ENCODE measurements at places on chromosomes 5 and 9.

- DNase-seq: no peak
Observed at GRCh38 chr5:74587300-74587699, 53.2 kb downstream of the ENC1 start.

DNA sequence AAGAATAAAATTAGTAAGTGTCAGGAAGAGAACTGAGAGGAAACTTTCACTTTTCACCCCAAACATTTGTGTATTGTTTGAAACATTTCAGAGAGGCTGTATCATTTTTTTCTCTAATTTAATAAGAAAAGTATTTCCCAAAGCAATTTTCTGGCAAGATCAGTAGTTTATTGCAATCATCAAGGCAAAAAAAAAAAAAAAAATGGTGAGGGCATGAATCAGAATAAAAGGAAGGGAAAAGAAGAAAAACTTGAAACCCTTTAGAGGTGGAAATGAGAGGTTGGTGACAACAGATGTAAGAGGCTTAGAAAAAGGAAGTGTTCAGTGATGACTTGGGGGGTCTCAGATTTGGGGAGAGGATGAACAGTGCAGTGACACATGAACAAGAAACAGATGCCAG is 13.3 kb downstream of the SHC3 start:
- DNase-seq: no peak

- DNase-seq: no peak
Observed at GRCh38 chr5:61352612-61353156, 20.6 kb downstream of the ZSWIM6 start.

GRCh38 chr5:10634050-10634449 is 70.2 kb downstream of the ANKRD33B start:
- no peak for DNase-seq

DNA sequence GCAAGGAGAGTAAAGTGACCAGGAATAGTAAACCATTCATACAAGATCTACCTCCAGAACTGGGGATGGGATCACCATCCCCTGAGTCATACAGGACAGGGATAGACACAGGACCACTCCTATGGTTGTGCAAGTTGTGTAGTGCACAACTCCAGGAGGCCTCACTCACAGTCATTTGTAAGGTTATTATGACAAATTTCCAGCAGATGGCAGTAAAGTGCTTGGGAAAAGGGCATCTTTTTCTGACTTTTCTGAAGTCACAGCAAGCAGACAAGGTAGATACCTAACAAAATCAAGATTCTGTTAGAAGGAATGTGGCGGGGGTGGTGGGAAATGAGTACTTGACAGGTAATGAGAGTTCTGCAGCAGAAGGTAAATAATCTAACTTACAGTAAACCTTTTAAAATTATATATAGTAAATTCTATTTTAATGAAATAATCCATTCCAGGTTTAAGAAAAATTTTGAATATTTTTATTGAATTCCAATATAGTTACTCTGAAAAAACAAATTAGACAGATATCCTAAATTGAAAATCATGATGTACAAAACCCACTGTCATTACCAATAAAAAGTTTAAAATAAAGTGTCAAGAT is 16.7 kb upstream of the KIF27 start:
- DNase-seq: peak; percentile 80

GRCh38 chr5:137470111-137470920 is 28.8 kb downstream of the SPOCK1 start:
- peak; percentile 95 for DNase-seq

DNA sequence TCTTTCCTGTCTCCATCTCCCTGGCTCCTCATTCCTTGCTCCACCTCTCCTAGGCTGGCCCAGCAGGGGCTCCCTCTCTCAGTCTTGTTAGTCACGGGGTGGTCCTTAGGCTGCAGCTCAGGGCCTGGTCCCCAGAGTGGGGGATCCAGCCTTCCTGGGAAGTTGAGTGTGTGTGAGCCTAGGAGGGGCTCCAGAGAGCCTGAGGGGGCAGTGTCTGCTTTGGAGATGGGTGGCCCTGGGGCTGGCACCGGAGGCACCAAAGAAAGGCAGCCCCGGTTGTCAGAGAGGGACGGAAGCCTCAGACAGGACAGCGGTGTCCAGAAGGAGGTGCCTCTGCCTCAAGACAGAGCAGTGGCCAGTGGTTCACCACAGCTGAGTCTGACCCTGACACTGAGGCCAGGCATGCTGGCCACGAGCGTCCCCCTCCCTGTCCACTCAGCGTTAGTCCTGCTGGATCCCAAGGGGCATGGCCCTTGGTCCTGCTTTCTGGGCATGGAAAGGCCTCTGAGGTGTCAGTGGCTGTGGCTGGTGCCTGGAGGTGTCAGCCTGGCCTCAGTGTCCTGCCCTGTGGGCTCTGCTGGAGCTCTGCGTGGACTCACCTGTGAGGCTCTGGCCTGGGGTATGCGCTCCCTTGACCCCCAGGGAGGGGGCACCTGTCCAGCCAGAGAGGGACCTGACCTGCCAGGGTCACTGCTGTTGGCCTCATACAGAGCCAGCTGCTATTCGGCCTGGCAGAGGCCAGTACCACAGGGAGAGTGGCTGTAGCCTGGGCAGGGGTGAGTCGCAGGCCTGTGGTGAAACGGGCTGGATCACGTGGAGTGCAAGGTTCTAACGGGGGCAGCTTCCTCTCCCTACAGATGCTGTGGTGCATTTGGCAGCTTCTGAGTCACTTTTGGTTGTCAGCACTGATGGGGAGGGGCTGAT is 130.6 kb downstream of the CACNA1B start:
- DNase-seq: no peak

- no peak for DNase-seq
Observed at GRCh38 chr5:178419196-178419595, 171.0 kb downstream of the COL23A1 start.

DNA sequence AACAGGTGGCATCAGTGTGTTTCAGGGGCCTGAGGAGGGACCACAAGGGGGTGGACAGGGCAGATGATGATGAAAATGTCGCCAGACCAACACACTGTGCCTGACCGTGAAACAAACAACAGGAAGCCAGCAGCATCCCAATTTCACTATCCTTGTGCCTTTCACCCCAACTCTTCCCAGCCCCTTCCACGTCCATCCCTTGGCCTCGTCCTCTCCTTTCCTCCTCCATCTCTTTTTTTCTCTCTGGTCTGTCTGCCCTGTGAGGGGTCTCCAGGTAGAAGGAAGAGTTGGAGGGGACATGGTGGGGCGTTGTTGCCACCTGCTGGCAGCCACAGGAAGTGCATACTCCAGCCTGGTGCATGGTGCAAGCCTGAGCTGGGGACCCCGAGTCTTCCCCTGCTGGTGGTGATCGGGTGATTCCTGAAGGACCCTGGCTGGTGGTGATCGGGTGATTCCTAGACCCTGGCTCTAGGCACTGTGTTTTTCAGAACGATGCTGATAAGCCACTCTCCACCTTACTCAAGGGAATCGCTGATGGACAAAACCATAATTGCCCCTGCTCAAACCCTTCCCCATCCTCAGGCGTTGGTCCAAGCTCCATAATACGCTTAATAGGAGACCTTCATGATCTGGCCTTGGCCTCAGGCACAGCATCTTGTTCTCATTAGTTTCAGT is 21.7 kb upstream of the NSD1 start:
- DNase-seq: peak; percentile 51

- DNase-seq: peak; percentile 37
Observed at GRCh38 chr5:34011536-34011935, 3.7 kb upstream of the AMACR start.

DNA sequence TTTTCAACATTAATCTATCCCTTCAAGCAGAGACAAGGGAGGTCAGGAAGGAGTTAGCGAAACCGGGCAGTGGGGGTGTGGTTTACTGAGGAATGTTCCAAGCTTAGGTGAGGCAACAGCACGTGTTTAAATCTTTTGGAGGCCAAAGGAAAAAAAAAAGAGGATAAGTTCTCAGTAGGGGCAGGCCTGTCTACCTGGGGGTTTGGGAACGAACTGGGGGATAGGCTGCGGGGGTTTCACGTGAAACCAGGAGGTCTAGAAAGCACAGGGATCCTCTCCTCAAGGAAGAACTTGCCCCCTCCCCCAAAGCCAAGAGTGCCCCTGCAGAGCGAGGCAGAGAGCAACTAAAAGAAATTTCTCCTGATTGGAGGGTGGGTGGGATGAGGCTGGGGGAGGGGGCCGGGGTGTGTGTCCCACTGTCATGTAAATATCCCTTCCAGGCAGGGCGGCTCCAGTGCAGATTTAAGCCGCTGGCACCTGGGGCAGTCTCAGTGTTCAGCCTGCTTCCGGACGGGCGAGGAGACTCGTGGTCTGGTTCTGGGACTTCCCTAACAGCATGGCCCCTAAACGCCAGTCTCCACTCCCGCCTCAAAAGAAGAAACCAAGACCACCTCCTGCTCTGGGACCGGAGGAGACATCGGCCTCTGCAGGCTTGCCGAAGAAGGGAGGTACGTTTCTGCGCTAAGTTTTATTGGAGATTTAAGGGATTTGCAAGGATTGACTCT is 5.5 kb upstream of the SET start:
- peak; percentile 82 for DNase-seq

GRCh38 chr9:128276574-128277270 is 646 bp downstream of the SWI5 start:
- peak; percentile 43 for DNase-seq

GRCh38 chr5:44969825-44970224 is 161.1 kb downstream of the MRPS30 start:
- DNase-seq: no peak

- peak; percentile 87 for DNase-seq
Observed at GRCh38 chr9:128733256-128733655, 9.3 kb upstream of the ZDHHC12 start.

DNA sequence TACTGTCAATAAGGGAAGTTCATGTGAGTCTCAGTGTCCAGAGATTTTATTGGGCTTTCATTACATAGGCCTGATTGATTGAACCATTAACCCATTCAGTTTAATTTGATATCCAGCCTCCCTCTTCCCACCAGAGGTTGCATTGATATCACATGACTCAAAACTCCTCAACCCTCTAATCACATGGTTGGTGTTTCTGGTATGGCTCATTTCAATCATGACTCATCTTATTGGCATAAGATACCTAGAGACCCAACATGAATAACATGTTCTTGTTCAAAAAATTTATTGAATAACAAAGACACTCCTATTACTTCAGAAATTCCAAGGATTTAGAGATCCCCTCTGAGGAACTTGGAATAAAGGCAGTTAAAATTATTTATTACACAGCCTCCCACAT is 982.2 kb downstream of the TLE1 start:
- DNase-seq: peak; percentile 16

- DNase-seq: no peak
Observed at GRCh38 chr5:168288349-168289245, 2.8 kb upstream of the WWC1 start.

- DNase-seq: no peak
Observed at GRCh38 chr5:103889500-103890209, 327.1 kb upstream of the NUDT12 start.

GRCh38 chr9:110788871-110789270 is 120.3 kb downstream of the MUSK start:
- DNase-seq: no peak

GRCh38 chr9:9752722-9753121 is 860.1 kb downstream of the PTPRD start:
- no peak for DNase-seq

Data from fibroblast of pulmonary artery (primary cell).